ENCODE measurements at places on chromosomes 6 and 20. TPM values are rescaled to one million over a fixed set of nuclear protein-coding genes. Genes with fewer than 3 reads are reported as not detected.

Gene PSMA7
- total RNA-seq, result 315 TPM

DNA sequence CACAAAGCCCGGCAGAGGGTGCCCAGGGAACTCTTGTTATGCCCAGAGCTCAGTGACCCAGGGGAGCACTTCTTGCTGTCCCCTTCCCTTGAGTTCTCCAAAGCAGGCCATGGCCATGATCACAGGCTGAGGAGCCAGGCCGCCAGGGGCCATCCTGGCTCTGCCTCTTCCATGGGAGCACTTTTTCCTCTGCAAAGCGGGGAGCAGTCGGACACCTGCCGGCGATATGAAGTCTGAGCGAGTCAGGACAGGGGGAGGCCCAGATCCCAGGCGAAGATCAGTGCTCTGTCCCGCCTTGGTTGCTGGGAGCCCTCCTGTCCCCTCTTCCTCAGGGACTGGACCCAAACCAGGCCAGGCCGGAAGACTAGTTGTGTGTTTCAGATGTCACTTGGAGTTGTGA is 67.9 kb downstream of the TCP11 start:
- H3K36me3 ChIP-seq, result peaks cover 4% of the 10 kb centered on the region
- peaks cover 33% of the 10 kb centered on the region for H3K4me1 ChIP-seq
- H3K27me3 ChIP-seq, result no peaks in the 10 kb centered on the region
- H3K27ac ChIP-seq, result peak overlapping the region; percentile 74
- DNase-seq, result no peak
- H3K4me3 ChIP-seq, result no peak overlapping the region

DNA sequence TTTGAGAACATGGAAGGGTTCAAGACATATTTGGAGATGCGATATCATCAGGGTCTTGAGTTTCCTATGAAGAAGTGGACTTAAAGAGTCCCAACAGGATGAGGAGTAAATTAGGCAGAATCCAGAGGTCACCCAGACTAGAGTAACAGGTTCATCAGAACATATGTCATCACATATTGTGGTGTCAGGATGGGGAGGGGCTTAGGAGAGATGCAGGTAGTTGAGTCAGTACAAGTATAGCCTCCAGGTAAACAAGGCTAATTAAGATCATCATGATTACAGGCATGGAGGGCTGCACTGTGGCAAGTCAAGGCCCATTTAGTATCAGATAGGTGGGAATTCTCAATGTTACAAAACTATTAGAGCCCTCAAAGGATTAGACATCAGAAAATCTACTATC is 90.1 kb upstream of the PAK5 start:
- no peak for DNase-seq
- H3K27me3 ChIP-seq, result no peaks in the 10 kb centered on the region
- no peaks in the 10 kb centered on the region for H3K36me3 ChIP-seq
- no peak overlapping the region for H3K27ac ChIP-seq
- H3K4me3 ChIP-seq, result no peak overlapping the region

- no peaks in the 10 kb centered on the region for H3K36me3 ChIP-seq
- peaks cover 1% of the 10 kb centered on the region for H3K27me3 ChIP-seq
- DNase-seq, result no peak
- H3K27ac ChIP-seq, result no peak overlapping the region
- H3K4me3 ChIP-seq, result no peak overlapping the region
Measured at GRCh38 chr6:43468748-43469681, 8.4 kb upstream of the TJAP1 start.

Gene DZANK1
- total RNA-seq, result 6.1 TPM

- no peak overlapping the region for H3K4me3 ChIP-seq
- peaks cover 27% of the 10 kb centered on the region for H3K36me3 ChIP-seq
- no peak for DNase-seq
- H3K27ac ChIP-seq, result no peak overlapping the region
Measured at GRCh38 chr20:62196286-62196685, 13.5 kb downstream of the MTG2 start.

Gene OLIG3
- total RNA-seq, result 5.4 TPM

DNA sequence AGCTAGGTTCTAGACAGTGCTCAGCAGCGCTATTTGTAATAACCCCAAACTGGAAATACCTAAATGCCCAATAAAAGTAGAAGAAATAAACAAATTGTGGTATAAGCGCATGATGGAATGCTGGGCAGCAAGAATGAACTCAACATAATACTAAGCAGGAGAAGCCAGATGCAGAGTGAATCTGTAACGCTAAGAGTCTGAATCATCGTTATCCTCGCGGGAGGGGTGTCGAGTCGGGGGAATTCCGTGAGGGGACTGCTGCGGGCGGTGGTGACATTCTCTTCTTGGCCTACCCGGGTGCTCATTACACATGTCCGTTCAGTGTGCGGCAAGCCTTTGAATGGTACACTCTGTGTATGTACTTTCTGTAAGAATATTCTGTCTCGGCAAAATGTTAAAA is 83.7 kb downstream of the SULF2 start:
- no peaks in the 10 kb centered on the region for H3K36me3 ChIP-seq
- no peak for DNase-seq
- H3K4me1 ChIP-seq, result no peaks in the 10 kb centered on the region
- H3K27me3 ChIP-seq, result no peaks in the 10 kb centered on the region

Gene MMP24OS
- 44.0 TPM for total RNA-seq

GRCh38 chr20:2578475-2579192 is 42.3 kb downstream of the TMC2 start:
- no peaks in the 10 kb centered on the region for H3K36me3 ChIP-seq
- no peak overlapping the region for H3K4me3 ChIP-seq
- H3K4me1 ChIP-seq, result no peaks in the 10 kb centered on the region
- H3K27me3 ChIP-seq, result no peaks in the 10 kb centered on the region
- DNase-seq, result no peak

DNA sequence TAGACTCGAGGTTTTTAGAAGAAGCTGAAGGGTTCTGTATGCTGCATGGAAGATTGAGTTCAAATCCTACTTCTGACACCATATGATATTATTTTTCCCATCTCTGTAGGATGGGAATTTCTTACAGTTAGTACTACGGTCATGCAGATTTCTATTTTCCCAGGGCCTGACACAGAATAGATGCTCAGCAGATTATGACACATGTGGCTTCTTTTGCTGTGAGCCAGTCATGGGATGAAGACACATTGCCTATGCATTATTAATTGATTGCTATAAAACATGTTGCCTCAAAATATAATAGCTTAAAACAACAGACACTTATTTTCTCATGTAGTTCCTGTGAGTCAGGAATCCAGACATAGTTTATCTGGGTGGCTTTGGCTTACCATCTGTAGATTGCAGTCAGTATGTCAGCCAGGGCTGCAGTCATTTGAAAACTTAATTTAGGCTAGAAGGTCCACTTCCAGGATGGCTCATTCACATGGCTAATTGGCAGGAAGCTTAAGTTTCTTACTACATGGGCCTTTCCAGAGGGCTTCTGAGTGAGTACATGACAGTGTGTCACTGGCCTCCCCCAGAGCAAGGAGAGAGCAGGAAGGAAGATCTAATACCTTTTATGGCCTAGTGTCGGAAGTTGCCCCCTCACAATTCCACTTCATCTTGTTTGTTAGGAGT is 29.5 kb downstream of the TOP1 start:
- peaks cover 22% of the 10 kb centered on the region for H3K36me3 ChIP-seq
- peaks cover 33% of the 10 kb centered on the region for H3K4me1 ChIP-seq
- DNase-seq, result no peak

Gene TNXB
- 6.4 TPM for total RNA-seq

GRCh38 chr6:19153270-19153980 is 683.7 kb upstream of the ID4 start:
- no peak for DNase-seq
- H3K36me3 ChIP-seq, result no peaks in the 10 kb centered on the region
- H3K4me1 ChIP-seq, result peaks cover 7% of the 10 kb centered on the region
- H3K4me3 ChIP-seq, result no peak overlapping the region

DNA sequence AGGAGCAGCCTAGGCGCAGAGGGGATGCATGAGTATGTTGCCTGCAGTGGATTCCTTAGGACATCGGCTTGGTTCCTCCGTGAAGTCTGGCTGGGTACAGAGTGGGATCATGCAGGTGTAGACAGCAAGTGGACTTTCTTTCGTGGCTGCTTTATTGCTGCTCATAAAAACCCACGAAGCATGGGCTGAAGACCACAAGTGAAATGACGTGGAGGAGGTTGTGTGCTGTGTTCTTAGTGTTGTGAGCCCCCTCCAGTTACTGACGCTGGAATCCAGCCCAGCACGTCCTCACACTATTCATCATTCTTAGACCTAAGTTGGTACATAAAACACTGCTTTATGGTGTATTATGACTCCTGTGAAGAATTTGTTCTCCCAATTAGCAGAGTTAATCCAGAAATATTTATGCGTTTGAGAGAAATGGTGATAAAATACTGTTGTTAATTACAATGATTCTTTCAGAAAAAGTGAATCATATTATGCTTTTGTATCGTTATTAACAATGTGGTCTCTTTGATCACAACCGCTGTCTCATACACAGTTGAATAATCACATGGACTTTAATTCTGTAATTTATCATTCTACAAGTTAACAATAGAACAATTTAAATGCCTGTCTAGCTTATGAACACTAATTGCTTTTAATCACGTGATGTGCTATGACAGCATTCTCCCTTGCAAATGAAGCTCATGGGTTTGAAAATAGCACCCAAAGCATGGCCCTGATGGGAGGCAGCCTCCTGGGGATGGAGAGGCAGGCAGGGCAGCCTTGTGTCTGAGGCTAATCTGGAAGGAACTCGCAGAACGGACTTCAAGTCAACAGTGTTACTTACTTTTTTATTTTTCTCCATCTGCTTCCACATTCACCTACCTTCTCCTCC is 233.9 kb upstream of the SYNDIG1 start:
- H3K36me3 ChIP-seq, result no peaks in the 10 kb centered on the region
- 0 out of 2 replicates have a peak, but pooled peaks cover 2% of the 10 kb centered on the region for H3K4me1 ChIP-seq
- no peak for DNase-seq
- H3K27ac ChIP-seq, result no peak overlapping the region
- no peak overlapping the region for H3K4me3 ChIP-seq

Gene PXT1
- not detected for total RNA-seq

DNA sequence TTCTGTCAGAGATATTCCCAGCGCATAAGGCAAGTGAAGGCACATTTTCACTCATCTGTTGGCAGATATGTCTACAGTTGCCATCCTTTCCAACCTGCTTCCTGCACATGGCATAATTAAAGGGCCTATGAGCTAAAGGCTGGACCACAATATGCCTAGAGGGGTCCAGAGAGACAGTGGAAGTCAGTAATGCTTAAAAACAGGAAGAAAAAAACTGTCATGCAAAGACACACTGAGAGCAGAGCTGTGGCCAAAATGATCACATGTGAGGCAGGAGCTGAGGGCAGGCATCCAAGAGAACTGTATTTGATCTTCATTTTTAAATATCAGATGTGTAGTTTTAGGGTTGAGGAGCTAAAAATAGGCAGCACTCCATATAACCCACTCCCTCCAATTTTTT is 125.0 kb upstream of the BACH2 start:
- no peak overlapping the region for H3K27ac ChIP-seq
- no peaks in the 10 kb centered on the region for H3K27me3 ChIP-seq
- H3K4me1 ChIP-seq, result no peaks in the 10 kb centered on the region
- no peaks in the 10 kb centered on the region for H3K36me3 ChIP-seq
- no peak overlapping the region for H3K4me3 ChIP-seq
